ENCODE measurements at places on chromosomes 7 and 10.

- no peak for DNase-seq
Observed at GRCh38 chr10:15325944-15326284, 45.2 kb downstream of the FAM171A1 start.

DNA sequence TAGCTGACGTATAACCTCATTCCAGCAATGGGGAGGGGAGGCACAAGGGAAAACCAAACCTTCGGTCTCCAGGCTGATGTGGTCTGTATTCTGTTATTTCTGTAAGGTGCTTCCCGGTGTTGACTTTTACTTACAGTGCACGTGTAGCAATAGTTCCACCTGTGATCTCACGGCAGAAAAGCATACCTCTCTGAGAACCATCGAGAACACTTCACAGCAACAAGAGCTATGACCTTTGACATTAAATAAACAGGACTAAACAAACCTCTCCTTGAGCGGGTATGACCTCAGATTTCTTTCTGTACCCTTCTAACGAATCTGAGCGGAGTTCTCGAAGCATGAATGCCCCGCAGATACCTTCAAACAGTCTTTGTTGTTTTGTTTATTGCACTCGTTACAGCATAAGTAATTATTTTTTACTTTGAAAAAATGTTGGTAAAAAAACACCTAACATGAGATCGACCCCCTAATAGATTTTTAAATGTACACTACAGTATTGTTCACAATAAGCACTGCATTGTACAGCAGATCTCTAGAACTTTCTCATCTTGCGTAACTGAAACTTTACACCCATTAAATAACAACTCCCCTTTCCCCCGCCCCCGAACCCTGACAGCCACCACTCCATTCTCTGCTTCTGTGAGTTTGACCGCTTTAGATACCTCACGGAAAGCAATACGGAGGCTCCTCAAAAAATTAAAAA, 282.3 kb downstream of the GATA3 start:
- peak; percentile 8 for DNase-seq

GRCh38 chr7:66443946-66444345, 184.7 kb upstream of the KCTD7 start:
- DNase-seq = no peak

DNA sequence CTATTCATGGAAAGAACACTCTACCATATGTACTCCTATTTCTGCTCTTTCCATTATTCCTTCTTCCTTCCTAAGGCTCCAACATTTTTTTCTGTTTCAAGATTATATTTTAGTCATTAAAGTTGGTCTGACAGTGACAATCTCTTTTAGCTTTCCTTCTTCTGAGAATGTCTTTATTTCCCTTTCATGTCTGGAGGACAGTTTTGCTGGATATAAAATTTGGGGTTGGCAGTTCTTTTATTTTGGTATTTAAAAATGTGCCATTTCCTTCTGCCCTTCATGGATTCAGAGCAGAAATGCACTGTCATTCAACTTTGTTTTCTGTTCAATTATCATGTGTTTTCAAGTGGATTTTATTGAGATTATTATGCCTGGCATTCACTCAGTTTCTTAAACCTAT, 53.1 kb downstream of the VSTM4 start:
- no peak for DNase-seq

Data from T-helper 2 cell (primary cell).